ENCODE measurements at places on chromosomes 6 and 20. TPM values are rescaled to one million over a fixed set of nuclear protein-coding genes. Genes with fewer than 3 reads are reported as not detected.

DNA sequence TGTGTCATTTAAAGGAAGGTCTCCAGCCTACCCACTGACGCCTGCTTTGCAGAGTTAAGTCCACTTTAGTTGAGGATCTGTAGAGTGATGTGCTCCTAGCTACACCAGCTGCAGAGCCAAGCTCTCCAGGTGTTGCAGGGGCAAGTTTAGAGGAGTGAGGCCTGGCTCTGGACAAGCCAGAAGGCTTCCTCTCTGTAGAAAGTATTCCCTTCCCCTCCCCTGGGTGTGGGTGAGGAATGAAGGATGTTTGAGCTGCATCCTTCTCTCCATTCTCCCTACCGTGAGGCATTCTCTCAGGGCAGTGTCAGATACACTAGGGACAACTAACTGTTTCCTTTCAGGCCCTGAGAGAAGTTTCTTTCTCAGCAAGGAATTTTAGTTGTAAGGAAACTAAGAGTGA, 66.5 kb downstream of the ELOVL5 start:
- H3K4me3 ChIP-seq: no peak overlapping the region
- no peak for DNase-seq
- H3K36me3 ChIP-seq: no peaks in the 10 kb centered on the region
- no peaks in the 10 kb centered on the region for H3K4me1 ChIP-seq
- H3K27me3 ChIP-seq: no peaks in the 10 kb centered on the region
- no peak overlapping the region for H3K27ac ChIP-seq

GRCh38 chr6:144689503-144690040, 404.4 kb downstream of the UTRN start:
- no peak for DNase-seq
- no peaks in the 10 kb centered on the region for H3K27me3 ChIP-seq
- H3K4me3 ChIP-seq: no peak overlapping the region
- H3K4me1 ChIP-seq: no peaks in the 10 kb centered on the region

Gene ECT2L
- not detected for total RNA-seq

DNA sequence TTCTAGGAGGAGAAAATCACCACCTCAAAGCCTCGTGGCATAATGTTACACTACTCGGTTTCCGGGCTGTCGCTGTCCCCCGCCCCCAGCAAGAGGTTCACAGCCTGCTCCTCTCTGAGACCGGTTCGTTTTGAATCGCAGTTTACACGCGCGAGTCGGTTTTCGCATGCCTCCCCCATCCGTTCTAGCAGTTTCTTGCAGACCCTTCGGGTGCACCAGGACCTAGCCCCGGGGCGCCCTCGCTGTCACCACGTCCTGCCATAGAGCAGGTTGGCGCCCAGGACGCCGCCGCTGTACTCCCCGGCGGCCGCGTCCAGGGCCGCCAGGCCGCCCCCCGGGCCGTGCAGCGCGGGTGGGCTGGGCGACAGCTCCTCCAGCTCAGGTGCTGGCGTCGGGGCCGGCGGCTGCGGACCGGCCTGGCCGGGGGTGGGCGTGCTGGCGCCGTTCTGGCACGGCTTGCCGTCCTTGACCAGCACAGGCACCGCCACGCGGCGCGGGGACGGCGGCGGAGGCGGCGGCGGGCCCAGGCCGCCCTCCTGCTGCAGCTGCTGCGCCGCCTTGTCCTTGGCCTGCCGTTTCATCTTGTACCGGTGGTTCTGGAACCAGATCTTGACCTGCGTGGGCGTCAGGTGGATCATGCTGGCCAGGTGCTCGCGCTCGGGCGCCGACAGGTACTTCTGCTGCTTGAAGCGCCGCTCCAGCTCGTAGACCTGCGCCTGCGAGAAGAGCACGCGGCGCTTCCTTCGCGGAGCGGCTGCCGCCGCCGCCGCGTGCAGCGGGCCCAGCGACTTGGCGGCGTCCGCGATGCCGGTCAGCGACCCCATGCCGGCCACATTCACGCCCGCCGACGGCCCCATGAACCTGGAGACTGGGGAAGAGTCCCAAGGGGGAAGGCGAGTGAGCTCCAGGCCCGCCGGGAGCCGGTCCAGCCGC, 1.4 kb downstream of the NKX2-4 start:
- no peaks in the 10 kb centered on the region for H3K27me3 ChIP-seq
- H3K27ac ChIP-seq: no peak overlapping the region
- H3K36me3 ChIP-seq: no peaks in the 10 kb centered on the region
- DNase-seq: no peak

- no peaks in the 10 kb centered on the region for H3K4me1 ChIP-seq
- H3K4me3 ChIP-seq: no peak overlapping the region
- H3K27ac ChIP-seq: no peak overlapping the region
- no peak for DNase-seq
Measured at GRCh38 chr20:49100972-49101371, 54.9 kb downstream of the CSE1L start.
